ENCODE measurements at places on chromosomes 12 and 14.

GRCh38 chr12:113242026-113242418, 20.8 kb downstream of the TPCN1 start:
- no peak for DNase-seq

DNA sequence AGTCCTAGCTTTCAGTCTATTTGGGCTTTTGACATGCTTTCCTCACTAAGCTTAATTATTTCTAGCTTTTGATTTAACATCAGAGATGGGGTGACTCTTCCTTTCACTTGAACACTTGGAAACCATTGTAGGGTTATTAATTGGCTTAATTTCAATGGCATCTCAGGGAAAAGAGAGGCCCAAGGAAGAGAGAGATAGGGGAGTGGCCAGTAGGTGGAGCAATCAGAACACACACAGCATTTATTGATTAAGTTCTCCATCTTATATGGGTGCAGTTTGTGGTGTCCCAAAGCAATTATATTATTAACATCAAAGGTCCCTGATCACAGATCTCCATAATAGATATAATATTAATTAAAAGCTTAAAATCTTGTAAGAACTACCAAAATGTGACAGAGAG, 1466.1 kb upstream of the SEL1L start:
- DNase-seq: no peak

DNA sequence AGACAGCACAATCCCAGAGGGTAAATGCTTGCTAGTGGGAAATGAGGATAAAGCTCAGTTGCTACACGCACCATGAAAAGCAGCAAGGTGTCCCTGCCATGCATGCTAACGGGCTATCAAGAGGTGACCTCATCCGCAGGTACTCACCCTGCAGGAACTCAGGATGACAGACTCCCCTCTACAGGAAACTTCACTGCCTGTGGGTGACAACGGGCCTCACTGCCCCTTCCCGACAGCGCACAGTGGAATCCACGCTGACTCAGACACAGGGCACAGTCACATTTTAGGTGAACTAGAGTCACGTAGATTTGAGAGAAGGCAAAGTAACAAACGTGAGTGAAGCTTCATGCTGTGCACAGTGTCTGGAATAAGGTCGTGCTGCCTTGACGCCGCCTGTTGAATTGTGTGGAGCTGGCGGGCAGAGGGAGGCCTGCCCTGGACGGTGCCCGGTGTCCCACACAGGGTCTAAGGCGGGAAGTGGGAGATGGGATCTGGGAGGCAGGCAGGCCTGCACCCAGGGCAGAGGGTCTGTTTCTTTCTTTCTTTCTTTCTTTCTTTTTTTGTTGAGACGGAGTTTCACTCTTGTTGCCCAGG, 331.8 kb downstream of the TMEM132D start:
- no peak for DNase-seq

DNA sequence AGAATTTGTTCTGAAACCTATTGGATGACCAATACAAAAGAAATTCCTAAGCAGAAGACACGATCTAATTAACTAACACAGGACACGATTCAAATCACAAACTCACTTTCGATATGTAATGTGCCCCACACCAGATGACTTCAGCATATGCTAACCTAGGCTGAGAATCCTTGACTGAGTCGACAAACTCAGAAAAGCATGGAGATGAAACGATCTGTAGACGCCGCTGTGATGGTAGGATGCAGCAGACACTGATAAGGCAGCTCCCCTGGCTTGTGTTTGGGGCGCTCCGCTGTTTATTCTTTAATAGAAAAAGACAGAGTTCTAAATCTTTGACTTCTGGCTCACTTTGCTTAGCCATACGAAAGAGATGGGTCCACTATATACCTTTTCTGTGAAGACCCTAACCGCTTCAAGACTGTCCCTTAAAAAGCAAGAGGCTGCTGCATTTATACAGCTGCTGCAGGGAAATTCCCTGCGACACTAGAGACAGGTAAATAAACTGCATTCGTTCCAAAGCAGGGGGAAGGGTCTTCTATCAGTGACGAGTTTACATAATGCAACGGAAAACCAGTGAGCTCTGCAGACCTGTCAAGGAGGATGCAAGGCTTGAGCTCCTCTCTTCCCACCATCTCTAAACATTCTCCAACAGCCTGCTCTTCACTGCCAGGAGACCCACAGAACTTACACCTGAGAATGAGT, 929 bp downstream of the CHD8 start:
- DNase-seq: no peak

- DNase-seq: no peak
Measured at GRCh38 chr12:117129391-117129790, 30.2 kb upstream of the TESC start.

- no peak for DNase-seq
Measured at GRCh38 chr14:22794551-22794951, 20.7 kb downstream of the SLC7A7 start.

GRCh38 chr12:53484686-53485575, 14.3 kb downstream of the MAP3K12 start:
- DNase-seq: no peak

GRCh38 chr12:105729926-105730325, 399.4 kb downstream of the C12orf75 start:
- DNase-seq: no peak

DNA sequence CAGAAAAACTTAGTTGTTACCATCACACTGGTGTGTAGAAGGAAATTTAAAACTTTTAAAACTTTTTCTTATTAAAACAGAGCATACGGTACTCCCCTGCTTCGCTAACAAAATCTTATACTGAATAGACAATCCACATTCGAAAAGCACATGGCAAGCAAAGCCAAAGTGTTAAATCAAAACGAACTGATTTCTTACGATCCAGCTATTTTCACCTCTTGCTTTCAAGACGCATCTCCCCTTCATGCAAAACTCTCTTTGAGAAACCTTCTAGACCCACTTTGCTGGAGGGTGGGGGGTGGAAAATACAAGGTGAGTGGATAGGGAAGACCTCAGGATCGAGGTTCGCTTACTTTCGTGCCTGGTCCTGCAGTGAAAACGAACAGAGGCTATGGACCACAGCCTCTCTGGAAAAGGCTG, 328 bp downstream of the INTS13 start:
- DNase-seq: no peak

- no peak for DNase-seq
Measured at GRCh38 chr12:88175544-88175943, 33.4 kb downstream of the TMTC3 start.

- DNase-seq: no peak
Measured at GRCh38 chr12:67202011-67202677, 67.0 kb upstream of the CAND1 start.

DNA sequence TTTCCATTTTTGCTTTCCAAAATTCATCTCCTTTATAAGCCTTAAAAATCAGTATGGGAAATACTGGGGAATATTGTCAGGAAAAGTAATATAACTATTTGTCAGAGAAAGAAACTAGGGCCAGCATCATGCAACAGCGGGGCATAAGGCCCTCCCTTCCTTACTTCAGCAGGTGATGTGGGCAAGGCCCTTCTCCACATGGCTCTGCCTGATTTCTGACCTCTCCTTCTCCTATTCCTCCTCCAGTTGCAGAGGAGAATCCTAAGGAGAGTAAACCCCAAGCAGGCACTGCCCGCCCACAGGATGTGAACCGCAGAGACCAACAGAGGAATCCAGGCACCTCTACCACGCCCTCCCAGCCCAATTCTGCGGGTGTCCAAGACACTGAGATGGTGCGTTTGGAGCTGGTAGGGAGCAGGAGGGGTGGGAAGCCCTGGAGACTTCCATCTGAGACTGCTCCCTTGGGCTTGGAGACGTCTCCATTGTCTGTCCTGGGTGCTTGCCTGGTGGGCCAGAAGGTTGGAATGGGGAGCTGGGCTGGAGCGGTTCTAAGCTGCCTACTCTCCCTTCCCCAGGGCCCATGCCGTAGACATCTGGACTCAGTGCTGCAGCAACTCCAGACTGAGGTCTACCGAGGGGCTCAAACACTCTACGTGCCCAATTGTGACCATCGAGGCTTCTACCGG, 2.7 kb upstream of the SOAT2 start:
- DNase-seq: no peak

DNA sequence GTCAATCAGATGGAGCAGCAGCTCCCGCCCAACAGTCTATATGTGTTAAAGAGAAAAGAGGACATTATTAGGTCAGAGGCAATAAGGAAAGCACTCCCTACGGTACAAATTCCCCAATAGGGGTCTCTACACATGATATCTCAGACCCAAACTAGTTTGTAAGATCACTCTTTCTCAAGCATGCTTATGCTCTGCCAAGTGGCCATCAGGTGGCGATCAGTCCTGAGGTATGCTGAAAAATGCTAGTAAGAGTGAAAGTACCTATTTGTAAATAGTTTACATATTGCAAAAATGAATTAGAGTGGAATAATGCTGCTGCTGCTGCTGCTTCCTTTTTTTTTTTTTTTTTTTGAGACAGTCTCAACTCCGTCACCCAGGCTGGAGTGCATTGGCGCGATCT, 61.0 kb downstream of the CPM start:
- no peak for DNase-seq

GRCh38 chr12:46145881-46146280, 123.0 kb downstream of the SLC38A1 start:
- no peak for DNase-seq

- DNase-seq: no peak
Measured at GRCh38 chr14:49483268-49483667, 102.9 kb downstream of the RPS29 start.

GRCh38 chr14:71780075-71780474, 152.2 kb upstream of the RGS6 start:
- no peak for DNase-seq

DNA sequence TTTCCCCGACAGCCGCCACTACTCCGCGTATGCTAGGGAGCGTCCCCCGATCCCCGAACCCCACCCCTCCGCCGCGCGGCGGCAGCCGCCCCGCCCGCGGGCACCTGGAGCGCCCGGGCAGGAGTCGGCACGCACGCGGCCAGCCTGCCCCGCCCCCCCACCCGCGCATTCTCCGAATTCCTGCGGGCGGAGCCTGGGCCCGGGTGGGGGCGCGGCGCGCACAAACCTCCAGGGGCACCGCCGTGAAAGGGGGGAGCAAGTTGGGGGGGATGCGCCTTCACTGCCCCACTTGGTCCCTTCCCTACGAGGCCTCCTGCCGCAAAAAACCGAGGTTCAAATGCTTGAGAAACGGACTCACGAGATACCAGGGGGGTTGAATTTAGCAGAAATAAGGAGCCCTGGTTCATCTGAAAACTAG, 1.7 kb downstream of the AJUBA start:
- DNase-seq: no peak

DNA sequence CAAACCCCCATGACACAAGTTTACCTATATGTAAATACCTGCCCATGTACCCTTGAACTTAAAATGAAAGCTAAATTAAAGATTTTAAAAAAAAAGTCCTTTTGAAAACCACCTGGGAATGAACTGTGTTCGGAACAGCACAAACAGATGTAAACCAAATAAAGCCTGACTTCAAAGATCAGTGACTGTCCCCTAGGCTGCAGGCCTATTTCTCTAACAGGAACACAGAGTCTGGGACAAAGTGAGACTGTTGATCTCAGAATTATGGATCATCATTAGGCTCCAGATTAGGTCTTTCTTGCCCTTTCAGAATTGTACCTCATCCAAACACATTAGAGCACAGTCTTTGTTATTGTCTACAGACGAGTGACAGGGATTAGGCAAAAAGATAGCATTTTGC, 54.6 kb downstream of the PAH start:
- no peak for DNase-seq

GRCh38 chr14:89293314-89293916, 123.6 kb downstream of the FOXN3 start:
- no peak for DNase-seq

DNA sequence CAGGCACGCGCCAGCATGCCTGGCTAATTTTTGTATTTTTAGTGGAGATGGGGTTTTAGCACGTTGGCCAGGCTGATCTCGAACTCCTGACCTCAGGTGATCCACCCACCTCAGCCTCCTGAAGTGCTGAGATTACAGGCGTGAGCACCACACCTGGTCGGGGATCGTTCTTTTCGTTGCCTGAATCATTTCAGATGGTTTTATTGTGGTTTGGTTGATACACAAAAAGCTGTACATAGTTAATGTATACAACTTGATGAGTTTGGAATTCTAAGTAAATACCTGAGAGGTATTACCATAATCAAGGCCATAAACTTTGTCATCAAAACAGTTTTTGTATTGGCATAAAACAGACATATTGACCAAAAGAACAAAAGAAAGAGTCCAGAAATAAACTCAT, 63.3 kb downstream of the RIC8B start:
- DNase-seq: no peak

- no peak for DNase-seq
Measured at GRCh38 chr14:68440820-68441219, 352.0 kb downstream of the ZFP36L1 start.

- no peak for DNase-seq
Measured at GRCh38 chr12:2179953-2180736, 127.4 kb downstream of the CACNA1C start.

DNA sequence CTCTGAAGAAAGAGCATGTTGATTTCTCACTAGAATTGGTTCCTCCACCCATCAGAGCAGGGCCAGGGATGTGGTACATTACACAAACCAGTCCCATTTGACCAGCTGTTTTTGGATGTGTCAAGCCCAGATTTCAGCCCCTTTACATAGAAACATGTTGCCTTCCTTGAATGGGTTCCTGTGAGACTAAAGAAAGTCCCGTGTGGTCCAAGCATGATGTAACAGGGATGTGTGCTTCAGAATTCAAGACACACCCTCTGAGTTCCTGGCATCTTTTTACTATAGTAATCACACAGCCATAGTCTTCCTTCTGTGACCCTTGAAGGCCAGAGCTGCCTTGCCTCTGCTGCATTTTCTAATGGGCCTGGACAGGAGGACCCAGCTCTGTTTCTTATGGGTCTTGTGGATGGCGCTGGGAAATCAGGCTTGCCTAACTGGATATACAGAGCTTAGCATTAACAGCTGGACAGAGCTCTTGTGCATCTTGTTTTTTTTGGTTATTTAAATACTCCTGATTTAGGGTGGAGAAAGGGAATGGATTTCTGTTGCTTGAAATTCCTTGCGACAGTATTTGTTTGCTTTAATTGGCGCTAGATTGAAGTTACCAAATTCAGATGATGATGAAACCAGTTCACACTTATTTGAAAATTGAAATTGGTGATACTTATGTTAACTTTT, 341.0 kb downstream of the ZFP36L1 start:
- DNase-seq: no peak

DNA sequence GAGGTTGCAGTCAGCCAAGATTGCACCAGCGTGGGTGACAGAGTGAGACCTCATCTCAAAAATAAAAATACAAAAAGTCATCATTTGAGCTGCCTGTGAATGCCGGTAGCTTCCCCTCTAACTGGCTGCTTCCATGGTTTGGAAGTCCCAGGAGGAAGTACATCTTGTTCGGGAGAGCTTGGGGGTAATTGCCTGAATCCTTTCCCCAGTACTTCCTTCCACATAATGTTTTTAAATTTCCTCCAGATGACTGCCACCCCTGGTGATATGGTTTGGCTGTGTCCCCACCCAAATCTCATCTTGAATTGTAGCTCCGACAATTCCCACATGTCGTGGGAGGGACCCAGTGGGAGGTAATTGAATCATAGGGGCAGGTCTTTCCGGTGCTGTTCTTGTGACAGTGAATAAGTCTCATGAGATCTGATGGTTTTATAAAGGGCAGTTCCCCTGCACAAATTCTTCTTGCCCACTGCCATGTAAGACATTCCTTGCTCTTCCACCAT, 87.2 kb downstream of the SPRING1 start:
- no peak for DNase-seq

GRCh38 chr12:78191611-78192010, 360.9 kb downstream of the NAV3 start:
- no peak for DNase-seq

Measured in activated CD8-positive, alpha-beta T cell treated with anti-CD3 and anti-CD28 coated beads, Interleukin-2, amount 10 ng/mL, durations not matched to agents 7 days and 5 days (primary cell).